ENCODE measurements at places on chromosomes 13 and 19.

GRCh38 chr19:30807278-30807677 is 435.1 kb downstream of the ZNF536 start:
- DNase-seq = no peak

DNA sequence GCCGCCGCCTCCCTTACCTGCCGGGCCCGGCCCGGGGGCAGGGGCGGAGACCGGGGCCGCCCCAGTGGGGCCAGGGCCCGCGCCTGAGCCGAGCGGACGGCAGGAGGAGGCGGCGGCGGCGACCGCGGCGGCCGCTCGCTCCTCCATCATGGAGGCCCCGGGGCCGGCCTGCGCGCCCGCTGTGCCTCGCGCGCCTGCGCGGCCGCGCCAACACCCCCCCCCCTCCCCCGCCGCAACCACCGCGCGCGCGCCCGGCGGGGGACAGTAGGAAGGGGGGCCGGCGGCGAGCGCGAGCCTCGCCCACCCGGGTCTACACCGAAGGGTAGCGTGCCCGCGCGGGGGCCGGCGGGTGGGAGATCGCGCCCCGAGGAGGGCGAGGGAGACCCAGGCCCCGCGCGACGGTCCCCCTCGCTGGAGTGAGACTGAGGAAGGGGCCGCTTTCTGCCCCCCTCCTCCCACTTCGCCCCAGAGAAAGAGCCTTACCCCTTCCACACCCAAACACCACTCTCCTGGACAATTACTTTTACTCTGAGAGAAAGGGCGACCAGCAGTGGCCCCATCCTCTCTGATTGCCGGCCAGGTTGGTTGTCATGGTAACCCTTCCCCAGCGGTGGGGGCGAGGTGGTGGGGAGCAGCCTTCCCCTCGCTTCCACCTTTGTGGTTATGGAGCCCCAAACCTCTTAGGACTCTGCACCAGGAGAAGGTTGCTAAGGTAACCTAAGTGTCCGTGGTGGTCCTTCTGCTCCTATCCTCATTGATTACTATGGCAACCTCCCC is at the start of gene STRN4:
Gene STRN4 (minus strand): TSS at position 170 of the 777 bp plus-strand sequence. CDS start 20 bp downstream, at position 150.
- DNase-seq = peak; percentile 44

DNA sequence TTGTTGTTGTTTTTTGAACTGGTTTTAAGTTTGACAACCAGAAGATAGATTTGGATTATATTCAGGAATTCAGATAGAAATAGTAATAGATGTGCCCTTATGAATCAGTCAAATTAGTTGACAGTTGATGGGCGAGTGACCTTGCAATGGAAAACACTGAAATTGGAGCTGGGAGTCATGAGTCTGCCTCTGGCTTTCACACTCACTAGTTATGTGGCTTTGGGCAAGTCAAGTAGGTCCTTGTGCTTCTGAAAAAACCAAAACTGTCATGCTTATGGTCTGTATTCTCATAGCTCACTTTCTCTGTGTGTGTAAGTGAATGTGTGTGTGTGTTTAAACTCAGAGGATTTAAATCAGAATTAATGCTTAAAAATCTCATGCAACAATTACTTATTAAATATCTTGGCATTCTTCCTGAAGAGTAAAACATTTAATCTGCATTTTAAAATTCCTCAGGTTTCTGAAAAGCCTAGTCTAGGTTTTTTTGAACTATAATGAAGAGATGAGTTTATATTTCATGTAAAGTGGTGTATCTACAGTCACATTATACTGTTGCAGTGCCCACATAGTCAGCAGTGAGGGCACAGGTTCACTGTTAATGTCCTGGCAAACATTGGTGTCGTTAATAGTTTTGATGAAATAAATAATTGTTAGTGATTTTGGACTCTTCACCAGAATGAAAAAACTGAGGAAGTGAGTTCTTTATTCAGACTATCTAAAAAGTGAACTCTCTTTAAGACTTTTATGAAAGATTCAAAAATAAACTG is 32.5 kb downstream of the UCHL3 start:
- no peak for DNase-seq

- DNase-seq = no peak
Observed at GRCh38 chr13:73056565-73056962, 2.2 kb upstream of the KLF5 start.

DNA sequence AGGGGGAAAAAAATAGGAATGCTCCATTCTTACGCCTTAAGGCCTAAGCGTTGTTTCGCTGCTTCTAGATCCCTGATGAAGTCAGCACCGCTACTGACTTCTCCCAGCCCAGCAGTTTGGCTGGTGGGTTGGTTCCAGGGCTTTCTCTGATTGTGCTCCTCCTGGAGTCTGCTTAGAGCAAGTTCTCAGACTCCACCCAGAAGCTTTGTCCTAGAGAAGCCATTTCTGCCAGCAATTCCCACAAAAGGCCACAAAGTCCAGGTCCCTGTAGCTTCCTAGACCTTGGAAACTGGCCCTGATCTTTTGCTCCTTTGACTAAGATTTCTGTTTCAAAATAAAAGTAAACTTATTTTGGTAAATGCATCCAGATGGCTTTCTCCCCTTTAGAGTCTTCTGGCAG is 65.4 kb downstream of the KCTD12 start:
- DNase-seq = peak; percentile 75

GRCh38 chr19:42248270-42249148 is 6.1 kb upstream of the GSK3A start:
- DNase-seq = no peak

- DNase-seq = no peak
Observed at GRCh38 chr13:20414546-20415305, 110.9 kb downstream of the CRYL1 start.

DNA sequence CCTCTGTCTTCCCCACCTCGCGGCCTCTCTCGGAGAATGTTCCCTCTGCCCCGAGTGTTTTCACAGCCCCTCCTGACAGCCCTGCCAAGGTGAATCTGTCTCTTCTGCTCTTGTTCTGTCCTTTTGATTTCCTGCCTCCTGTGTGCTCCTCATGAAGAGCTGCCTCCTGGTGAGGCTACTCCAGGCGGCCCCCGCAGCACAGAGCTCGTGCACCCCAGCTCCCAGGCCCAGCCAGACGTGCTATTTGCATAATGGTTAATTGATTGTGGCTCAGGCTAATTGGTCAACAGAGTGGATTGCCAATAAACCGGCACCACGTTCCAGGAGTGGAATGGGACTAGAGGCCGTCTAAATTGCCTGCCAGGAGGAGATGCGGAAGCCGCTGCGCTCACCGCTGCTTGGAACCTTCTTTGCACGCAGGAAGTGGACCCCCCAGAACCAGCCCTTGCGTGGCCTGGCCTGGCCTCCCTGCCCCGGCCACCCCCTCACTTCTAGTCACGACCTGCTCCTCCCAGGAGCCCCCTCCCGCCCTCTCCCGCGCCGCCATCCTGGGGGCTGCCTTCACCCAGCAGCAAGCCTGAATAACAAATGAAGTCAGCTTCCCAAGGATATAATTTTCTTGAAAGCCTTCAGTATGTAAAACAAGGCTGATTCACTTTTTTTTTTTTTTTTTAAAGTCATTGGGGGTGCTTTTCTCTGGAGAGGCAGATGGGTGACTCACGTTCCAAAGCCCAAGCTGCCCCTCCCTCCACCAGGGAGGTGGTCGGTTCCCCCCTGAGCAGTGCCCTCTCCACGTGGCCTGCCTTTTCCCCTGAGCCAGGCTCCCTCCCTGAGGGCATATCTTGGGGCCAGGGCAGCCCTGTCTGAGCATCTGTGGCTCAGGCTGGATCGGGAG is 144.0 kb downstream of the KDM4B start:
- peak; percentile 45 for DNase-seq

GRCh38 chr13:98273824-98274742 is 97.0 kb upstream of the RNF113B start:
- no peak for DNase-seq

GRCh38 chr19:40524655-40525054 is 52.0 kb upstream of the SHKBP1 start:
- no peak for DNase-seq

- peak; percentile 82 for DNase-seq
Observed at GRCh38 chr19:13036366-13036976, 41.2 kb downstream of the NFIX start.

GRCh38 chr19:11269408-11269807 is 7.1 kb upstream of the DOCK6 start:
- no peak for DNase-seq

GRCh38 chr19:48900477-48901406 is 630 bp downstream of the NUCB1 start:
- peak; percentile 46 for DNase-seq

DNA sequence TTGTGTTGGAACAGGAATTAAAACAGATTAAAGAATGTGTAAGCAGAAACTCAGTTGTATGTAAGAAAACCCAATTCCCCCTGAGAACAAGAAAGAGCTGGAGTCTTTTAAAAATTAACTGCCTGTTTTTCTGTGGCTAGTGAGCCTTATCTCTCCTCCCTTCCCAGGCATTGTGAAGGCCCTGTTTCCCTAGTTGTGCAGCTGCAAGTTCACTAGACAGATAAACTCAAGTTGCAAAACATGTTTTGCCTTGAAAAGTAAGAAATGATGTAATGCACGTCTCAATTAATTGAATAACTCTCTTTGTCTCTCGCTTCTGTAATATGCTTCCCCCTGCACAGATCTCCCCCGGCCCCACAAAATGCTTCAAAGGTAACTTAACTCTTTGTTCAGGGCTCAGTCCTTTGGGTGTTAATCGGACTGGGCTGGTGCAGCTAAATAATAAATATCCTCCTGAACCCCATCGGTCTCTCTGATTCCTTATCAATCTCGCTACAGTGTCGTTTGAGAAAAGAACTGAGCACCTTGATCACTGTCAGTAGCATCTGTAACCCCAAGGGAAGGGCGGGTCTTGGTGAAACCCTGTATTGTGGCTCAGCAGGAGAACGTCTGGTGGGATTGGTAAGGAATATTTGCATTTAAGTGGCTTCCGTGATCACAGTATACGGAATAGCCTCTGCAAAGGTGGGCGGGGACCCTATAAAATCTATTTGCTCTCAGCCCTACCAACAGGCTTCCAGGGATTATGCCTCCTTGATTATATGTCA is 1.6 kb upstream of the ZNF556 start:
- no peak for DNase-seq

DNA sequence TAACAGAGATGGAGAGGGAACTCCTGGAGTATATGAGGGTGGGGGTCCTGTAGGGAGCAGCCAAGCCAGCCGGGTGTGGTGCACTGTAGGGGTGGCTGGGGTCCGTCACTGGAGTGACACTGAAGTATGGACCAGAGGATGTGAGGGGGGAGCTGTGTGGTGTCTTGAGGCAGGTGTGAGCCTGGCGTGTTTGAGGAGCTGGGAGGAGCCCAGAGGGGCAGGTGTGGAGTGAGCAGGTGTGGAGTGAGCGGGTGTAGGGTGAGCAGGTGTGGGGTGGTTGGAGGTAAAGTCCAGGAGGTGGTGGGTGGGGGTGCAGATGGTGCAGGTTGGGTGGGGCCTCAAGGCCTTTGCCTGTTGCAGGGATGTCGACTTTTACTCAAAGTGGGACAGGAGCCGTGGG is 5.9 kb downstream of the B3GNT8 start:
- no peak for DNase-seq

- DNase-seq = peak; percentile 43
Observed at GRCh38 chr13:98221234-98221633, 44.2 kb upstream of the RNF113B start.

DNA sequence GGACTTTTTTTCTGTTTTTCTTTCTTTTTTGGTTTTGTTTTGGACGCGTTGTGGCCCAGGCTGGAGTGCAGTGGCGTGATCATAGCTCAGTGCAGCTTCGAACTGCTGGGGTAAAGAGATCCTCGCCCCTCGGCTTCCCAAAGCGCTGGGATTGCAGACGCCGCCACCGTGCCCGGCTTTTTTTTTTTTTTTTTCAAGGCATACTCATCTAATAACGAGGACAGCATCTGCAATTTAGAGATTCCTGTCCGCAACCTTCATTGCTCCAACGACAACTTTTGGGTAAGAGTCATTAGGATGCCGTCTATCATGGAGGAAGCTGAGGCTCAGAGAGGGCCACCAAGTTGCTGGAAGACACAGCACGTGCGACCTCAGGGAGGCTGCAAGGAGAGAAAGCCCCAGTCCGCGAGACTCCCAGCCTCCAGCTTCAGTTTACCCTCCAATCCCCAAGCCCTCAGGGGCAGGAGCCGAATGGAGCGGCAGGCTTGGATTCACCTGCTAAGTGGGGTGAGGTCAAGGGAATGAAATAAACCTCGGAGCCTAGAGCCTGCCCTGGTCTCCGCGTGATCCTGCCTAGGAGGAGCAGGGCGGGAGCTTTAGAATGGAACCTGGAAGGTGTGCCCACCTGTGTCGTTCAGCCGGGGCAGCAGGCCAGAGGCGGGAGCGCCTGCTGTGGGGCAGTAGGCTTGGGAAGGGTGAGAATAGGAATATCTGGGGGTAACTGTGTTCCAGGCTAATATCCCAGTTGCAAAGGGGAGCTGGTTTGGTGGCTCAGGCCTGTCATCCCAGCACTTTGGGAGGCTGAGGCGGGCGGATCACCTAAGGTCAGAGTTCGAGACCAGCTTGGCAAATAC is 676 bp upstream of the POLRMT start:
- no peak for DNase-seq

- DNase-seq = peak; percentile 90
Observed at GRCh38 chr19:53545271-53546065, 7.5 kb downstream of the ZNF331 start.

- DNase-seq = peak; percentile 44
Observed at GRCh38 chr19:36916991-36917390, 859 bp downstream of the ZNF568 start.

DNA sequence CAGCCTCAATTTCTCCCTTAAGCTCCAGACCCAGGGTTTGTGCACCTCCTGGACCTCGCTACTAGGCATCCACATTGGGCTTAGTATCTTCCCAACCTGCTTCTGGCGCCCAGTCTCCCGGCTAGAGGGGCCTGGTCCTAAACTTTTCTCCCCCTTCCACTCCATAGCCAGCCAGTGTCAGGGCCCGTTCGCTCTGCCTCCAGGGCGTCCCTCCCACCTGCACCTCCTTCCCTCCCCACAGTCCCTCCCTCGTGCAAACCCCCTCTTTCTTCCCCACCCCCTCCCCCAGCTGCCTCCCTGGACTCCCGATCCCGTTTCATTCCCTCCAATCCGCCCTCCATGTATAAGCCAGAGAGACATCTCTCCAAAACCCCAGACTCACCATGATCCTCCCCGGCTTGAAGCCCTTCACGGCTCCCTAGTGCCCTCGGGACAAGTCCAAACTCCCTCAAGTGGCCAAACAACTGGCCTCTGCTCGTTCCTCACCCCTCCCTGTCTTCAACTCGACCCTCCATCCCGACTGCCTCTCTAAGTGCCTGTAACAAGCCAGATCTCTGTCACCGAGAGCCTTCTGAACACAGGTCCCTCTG is 997 bp upstream of the SAMD4B start:
- peak; percentile 30 for DNase-seq

DNA sequence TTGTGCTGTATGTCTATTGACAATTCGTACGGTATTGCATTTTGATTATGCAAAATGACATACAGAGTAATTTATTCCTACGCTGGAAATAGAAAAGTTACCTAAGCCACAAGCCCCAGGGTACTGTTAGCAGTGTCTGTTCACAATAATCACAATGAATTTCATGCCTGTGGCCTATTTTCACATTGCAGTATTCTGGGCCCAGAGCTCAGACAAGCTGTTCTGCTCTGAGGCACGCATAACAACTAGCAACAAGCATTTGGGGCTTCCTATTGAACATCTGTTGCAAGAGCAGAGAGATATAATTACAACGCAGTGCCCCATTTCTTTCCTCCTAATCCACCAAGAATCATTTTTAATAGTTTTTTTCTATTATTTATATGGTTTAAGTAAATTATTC is 158.9 kb upstream of the SGCG start:
- no peak for DNase-seq

GRCh38 chr13:99433543-99434075 is 67.7 kb upstream of the TM9SF2 start:
- no peak for DNase-seq

Measured in AG10803 (cell line).